ENCODE measurements at places on chromosomes 4 and X.

DNA sequence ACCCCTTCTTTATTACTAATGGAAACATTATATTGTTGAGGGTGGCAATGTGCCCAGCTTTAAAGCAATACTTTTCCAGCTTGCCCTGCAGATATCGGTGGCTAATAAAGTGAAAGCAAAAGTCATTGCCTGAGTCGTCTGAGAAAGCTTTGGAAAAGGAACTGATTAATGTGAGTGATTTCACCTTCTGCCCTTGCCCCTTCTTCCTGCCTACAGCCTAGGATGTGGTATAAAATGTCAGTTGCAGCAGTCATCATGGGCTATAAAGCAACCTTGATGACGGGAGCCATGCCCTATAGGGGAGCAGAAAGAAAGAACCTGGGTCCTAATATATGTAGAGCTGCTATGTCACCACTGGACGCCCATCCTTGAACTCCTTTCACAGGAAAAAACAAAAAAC is 132.4 kb upstream of the USP9X start:
- DNase-seq = peak; percentile 13

DNA sequence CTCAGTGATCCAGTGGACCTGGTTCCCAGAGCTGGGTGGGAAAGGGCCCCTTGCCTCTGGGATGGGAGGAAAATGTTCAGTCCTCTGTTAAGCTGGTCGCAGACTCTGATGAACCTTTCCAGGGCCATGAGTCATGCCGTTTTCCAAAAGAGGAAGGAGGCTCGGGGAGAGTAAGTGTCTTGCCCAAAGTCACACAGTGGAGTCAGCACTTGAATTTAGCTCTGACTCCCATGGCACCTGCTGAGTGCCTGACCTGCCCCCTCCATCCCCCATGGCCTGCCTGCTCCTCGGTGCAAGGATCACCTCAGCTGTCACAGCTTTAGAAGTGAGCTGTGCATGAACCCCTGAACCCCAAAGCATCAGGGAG is 14.0 kb upstream of the KIAA0232 start:
- peak; percentile 32 for DNase-seq

- no peak for DNase-seq
Measured at GRCh38 chr4:98939438-98939837, 10.5 kb upstream of the EIF4E start.

DNA sequence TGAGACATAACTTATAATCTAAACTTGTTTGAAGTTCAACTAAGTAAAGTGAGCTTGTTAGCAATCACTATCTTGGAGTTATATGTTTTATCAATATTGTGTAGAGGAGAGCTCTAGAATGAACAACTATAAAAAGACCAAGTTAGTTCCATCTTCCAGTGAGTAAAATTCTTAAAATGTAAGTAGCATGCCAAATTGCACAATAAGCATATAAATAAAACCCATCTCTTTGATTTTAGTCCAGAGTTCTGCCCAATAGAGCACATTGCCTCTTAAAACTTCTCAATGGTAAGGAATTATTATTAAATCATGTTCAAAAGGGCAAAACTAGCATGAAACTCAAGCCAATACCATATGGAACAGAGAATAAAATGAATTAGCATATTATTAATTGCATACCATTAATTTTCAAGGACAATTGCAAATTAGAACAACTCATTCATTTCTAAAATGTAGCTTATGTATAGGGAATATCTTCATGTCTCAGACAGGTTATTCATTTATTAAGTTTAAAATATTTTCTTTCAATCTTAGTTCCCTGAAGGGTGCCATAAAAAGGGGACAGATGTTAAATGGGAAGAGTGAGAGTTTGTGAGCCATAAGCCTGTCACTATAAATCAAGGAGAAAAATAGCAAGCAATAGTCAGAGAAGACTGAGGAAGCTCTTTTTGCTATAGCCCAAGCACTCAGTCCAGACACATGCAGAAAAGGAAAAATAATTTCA is 507.6 kb downstream of the CENPC start:
- DNase-seq = peak; percentile 7

DNA sequence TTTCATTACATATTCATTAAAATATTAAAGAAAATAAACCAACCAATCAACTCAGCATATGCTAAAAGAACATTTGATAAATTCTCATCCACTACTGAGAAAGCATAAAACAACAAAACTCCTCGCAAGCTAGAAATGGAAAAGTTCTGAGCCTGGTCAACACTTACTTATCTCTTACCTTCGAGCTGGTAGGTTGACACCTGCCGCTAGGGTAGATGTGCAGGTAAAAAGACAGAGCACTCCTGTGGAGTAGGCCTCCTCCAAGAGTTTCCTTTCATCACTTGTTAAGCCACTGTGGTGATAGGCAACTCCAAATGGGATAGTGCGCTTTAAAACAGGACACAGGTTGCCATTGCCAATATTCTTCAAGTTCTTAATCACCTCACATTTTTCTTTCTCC is 18.9 kb downstream of the HELQ start:
- DNase-seq = no peak

DNA sequence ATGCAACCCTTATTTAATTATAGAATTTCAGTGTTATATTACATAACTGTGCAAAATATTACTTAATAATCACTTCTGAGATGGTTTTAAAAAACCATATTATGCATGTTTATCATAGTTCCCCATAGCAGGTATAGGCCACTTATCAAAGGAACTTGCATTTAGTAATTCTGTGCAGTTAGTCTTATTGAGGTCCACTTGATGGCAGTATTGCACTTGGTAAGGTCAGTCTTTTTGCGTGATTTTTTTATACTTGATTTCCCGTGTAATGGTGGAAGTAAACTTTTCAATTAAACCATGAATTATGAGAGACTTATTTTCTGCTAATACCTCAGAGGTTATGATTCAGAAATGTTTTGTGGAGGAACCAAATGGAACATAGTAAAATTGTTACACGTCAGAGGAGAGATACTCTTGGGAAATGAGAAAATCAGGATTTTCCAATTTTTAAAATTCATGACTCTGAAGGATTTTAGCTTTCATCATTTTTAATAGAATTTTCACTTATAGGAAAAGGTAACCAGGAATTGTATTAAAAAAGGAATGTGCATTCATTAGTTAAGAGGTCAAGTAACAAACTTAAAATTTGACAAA is 230.0 kb downstream of the CCSER1 start:
- DNase-seq = peak; percentile 84

GRCh38 chrX:42097486-42097885 is 174.1 kb upstream of the CASK start:
- DNase-seq = no peak

- DNase-seq = no peak
Measured at GRCh38 chr4:41077628-41078027, 136.7 kb downstream of the APBB2 start.

DNA sequence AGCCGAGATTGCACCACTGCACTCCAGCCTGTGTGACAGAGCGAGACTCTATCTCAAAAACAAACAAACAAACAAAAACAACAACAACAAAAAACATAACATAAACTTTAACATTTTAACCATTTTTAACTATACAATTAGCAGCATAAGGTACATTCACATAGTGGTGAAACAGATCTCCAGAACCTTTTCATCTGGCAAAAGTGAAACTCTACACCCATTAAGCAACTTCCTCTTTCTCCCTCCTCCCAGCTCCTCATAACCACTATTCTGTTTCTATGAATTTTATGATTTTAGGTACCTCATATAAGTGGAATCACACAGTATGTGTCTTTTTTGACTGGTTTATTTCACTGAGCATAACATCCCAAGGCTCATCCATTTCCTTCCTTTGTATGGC is 103.6 kb downstream of the FAM13A start:
- DNase-seq = peak; percentile 36

- no peak for DNase-seq
Measured at GRCh38 chr4:3010577-3010976, 47.2 kb downstream of the GRK4 start.

DNA sequence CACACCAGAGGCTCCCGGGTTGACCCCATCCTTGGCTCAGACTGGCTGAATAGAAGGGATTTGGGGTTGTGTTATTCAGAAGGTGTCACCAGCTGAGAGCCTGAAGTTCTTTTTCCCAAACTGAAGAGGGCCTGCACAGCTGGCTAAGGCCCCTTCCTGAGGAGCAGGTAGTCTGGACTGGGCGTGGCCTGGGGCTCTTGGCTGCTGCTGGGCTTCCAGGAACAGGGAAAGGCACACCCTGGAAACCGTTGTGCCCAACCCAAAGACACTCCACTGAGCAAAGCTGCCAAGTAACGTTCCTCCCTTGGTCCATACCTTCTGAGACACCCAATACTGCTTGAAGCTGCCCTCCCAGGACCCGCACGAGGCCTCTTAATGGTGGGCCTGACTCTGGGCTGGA is 8.3 kb upstream of the CXCR3 start:
- no peak for DNase-seq

DNA sequence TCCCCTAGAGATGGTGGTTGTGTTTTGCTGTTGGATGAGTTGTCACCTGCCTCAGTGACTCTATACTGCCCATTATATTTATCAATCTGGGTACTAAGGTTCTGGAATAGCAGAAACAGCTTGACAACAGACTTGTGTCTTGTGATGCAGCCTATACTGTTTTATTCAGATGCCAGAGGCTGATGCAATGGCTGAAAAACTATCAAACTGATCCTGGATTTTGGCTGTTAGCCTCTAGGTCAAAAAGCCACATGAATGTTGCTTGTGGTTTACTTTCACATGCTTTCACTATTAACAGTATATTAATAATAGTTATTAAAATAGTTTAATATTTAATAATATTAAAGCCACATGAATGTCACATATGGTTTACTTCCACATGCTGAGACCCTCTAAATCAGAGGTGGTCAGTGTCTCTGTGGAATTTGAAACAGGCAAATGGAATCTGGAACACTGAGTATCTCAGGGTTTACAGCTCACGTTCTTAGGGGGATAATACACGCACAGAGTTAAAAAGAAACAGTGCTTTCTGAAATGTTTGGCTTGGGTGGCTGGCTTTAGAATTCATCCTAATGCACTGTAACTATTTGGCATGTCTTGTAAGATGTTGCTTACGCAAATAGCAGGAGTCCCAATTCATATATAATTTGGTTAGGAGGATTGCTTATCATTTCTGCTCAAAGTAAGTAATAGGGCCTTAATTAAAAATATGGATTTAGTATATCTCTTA is 82.5 kb upstream of the LCORL start:
- no peak for DNase-seq
